ENCODE measurements at places on chromosomes 1 and 21.

DNA sequence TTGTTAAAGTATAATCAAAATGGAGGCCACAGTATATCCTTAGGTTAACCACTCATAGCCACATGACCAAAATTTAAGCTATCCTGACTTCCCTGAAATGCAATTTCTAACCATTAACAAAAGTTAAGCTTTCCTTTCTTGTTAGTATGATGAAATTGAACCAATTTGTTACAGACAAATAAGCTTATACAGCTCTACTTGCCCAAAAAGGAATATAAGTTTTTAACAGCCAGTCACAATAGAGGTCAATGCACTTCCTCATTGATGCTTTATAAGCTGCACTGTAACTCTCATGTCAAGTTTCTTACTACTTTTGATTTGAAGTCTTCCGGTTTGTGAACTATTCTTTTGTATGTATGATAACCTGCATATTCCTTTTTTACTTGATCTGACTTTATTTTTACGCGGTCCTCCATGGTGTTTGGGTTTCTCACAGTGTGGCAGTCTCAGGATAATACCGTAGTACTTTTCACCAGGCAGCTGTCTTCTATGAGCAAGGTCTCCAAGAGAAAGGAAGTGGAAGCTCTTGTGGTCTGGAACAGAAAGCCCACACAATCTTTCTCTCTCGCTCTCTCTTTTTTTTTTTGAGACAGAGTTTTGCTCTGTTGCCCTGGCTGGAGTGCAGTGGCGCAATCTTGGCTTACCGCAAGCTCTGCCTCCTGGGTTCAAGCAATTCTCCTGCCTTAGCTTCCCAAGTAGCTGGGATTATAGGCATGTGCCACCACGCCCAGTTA lies 331.6 kb downstream of the SRGAP2C start:
- DNase-seq, result no peak

- DNase-seq, result no peak
These were observed 317.2 kb upstream of the C1orf87 start for GRCh38 chr1:60390593-60391282.

GRCh38 chr1:204875255-204875654 lies 4.6 kb downstream of the NFASC start:
- no peak for DNase-seq

DNA sequence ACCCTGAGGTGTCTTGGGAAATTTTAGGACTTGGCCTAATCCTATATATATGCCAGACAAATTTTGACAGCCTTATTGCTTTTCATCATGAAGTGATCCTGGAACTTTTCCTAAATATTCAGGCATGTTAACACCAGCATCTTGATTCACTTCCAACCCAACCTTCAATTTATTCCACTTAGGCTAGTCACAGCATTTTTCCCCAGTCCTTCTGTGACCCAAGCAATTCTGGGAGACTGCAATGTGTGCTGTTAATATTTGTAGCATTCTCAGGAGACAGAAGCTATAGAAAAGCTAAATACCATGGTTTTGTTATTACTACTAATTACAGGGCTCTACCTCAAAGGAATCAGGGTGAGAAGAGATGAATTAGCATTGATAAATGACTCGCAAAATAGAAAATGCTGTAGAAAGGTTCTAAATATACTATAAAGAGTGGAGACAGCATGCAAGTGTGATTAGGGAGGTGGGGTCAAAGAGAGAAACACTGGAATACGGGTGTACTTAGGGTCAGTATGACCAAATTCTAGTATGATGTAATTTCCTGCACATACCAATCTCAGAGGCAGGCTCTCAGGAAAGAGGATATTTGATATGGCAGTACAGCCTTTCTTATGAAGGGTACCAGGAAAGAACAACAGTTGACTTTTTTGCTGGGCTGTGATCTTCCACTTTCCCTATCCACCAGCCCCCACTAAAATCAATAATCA lies 29.1 kb downstream of the PRRX1 start:
- DNase-seq, result no peak

GRCh38 chr1:202850593-202851362 lies 38.2 kb downstream of the RABIF start:
- no peak for DNase-seq

DNA sequence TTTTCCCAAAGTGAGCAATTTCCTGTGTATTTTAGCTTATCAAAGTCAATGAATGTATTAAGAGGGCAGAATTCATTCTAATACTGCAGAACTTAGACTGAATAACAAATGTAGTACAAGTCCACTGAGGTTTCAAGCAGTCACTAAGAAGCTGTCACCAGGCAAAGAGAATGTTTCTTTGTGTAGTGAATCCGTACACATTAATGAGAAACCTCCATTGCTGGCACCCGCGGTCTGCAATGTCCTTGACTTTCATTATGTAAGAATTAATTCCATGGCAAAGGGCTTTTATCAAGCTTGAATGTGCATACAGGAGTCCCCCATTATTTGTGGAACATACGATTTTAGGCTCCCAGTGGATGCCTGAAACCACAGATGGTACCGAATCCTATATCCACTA lies 719.5 kb upstream of the TMPRSS15 start:
- peak; percentile 50 for DNase-seq

- no peak for DNase-seq
These were observed 570.3 kb downstream of the LRRIQ3 start for GRCh38 chr1:73627723-73628122.

DNA sequence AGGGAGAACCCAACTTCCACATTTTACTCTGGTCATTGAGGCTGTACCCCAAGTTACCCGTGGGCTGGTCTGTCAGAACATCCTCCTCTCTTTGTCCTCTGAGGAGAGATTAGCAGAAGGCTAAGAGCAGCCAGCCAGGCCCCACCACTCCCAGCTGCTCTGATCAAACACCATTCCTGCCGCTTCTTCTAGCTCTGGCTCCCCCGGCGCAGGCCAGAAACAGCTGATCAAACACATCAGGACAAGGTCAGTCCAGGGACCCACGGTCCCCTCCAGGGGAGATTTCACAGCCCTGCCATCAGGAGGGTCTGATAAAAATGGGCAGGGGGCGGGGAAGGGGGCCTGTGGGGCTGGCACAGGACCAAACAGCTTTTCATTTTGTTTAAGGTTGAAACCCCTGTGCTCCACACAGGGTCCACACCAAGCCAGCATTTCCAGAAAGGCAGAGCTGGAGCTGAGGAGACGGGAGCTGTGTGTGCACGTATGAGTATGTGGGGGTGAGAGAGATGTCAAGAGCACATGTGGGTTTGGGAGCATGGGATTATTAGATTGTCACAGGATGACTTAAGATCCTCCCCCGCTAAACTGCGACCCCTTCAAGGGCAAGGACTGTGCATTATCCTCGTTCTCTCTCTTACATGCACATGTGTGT lies 29.9 kb upstream of the EPHA8 start:
- peak; percentile 94 for DNase-seq

DNA sequence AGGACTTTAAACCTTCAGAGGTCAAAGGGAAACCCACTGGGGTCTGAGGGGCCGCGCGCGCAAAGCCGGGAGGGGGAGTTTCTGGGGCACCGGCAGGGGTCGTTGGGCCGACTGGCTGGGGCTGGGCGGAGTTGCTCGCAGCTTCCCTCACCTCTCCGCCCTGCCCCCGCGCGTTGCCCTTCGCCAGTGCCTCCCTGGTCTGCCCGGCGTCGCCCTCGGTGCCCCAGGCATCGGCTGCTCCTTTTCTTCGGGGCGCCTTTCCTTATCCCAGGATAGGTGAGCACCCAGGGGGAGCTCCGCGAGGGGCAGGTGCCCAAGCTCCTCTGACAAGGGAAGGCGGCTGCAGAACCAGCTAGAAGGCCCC lies 390 bp upstream of the NGF start:
- DNase-seq, result no peak

- DNase-seq, result no peak
These were observed 23.8 kb upstream of the CSF1 start for GRCh38 chr1:109886827-109887226.

DNA sequence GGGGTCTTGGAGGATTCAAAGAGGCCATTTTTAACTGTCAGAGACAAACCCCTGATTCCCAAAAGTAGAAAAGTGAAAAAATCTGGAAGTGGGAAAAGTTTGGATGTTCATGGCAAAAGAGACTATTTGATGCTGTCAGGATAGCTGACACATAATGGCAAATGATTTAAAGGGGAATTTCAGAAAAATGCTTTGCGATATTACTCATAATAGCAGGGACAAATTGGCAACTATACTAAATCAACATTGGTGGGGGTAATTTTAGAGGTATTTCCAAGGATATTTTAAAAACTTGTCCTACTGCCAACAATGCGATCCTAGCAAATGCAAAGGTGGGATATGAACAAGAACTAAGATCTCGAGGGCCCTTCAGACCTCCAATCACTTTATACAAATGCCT lies 5.3 kb upstream of the GSTM4 start:
- DNase-seq, result no peak

DNA sequence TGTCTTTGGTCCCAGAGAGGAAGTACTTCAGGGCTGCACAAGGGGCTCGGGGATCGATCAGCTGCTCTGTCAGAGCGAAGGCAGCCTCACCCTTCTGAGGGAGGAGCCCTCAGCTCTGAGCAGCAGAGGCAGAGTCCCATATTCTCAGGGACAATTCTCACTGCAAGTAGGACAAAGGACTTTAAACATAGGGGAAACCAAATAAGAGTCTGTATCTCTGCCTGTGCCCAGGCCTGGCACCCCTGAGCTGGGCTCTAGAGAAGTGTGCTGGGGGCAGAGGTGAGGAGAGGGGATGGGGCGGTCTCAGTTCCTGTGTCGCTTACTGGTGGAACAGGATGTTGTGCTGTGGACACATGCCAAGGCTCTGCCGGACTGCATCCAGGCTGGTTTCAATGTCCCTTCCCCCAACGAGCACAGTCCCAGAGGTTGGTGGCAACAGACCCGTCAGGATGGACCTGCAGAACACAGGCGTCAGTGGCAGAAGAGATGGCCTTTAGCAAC lies 76.6 kb downstream of the ABCA4 start:
- peak; percentile 16 for DNase-seq

DNA sequence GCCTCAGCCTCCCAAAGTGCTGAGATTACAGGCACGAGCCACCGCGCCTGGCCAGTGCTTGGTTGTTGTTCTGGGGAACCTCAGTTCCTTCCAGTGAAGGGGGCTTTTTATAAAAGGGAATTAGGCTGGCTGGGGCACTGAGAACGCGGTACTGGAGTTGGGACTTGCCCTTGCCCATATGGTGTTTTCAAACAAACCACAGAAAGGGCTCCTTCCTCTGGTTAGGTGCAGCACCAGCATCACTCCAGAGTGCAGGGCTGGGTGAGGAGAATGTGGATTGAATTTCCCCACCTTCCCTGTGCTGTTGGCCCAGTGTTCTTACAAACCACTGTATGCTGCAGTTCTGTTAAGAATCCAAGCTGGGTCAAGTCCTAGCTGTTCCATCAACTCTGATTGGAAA lies 5.3 kb downstream of the MAN1C1 start:
- DNase-seq, result no peak

DNA sequence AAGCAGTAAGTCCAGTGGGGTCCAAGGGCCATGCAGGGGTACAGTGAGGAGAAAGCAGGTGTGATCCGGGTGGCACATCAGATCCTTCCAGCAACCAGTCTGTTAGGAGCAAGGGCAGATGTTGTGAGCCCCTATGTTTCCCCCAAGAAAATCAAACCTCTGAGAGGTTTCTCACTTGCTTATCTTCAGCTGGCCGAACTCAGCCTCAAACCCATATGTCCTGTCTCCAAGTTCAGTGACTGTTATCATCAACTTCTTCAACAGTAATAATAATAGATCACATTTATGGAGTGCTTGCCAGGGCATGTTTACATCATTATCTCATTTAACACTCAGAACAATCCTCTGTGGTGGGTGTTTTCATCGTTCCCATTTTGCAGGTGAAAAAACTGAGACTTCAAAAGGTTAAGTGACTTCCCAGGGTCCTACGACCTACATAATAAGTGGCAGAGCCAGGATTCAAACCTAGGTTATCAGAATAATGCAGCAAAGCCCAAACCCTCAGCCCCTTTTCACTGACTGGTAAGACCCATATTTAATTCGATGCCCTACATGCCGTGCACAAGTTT lies 3.3 kb downstream of the CAPN2 start:
- DNase-seq, result no peak

DNA sequence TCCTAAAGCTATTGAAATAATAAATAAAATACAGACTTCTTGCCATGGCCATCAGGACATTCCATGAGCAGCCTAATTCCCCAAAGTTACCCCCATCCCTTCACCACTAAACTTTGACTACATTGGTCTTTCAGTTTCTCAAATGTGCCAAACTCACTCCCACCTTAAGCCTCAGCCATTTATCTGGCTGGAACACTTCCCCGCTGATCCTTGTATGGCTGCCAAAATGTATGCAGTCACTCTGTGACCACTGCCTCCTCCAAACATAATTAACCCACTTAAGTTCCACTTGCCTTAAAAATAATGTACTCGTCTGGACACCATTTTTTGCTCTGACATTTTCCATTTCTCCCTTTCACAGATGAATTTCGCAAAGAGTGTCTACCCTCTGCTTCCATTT lies 407.4 kb downstream of the NTNG1 start:
- peak; percentile 71 for DNase-seq

DNA sequence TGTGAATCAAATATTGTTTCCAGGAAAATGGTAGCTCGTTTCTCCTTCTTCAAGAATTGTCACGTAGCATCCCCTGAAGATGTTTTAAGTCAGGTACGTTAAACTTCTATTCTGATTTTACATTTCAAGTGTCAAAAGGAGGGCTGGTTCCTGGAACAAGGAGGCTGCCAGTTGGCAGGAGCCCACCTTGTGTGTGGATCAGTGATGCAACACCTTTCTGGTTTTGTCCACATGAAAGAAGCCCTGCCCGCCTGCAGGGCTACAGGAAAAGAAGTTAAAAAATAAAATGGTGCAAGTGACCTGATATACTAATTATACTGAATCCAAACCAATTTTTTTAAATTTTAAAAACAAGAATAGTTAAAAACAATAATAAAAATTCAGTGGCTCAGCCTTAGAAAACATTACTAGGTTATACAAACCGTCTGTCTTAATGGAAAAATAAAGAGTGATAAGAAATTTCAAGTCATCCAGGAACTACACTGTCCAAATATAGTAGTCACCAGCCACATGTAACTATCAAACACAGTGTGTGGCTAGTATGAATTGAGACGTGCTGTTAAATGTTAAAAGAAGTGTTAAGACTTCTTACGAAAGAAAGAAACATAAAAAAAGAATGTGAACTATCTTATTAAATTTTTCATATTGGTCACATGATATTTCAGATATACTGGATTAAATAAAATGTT lies 123.1 kb downstream of the APP start:
- no peak for DNase-seq

GRCh38 chr1:239647045-239647444 lies 260.7 kb downstream of the CHRM3 start:
- DNase-seq, result no peak

- no peak for DNase-seq
These were observed 143.8 kb downstream of the TGFB2 start for GRCh38 chr1:218488986-218489385.

DNA sequence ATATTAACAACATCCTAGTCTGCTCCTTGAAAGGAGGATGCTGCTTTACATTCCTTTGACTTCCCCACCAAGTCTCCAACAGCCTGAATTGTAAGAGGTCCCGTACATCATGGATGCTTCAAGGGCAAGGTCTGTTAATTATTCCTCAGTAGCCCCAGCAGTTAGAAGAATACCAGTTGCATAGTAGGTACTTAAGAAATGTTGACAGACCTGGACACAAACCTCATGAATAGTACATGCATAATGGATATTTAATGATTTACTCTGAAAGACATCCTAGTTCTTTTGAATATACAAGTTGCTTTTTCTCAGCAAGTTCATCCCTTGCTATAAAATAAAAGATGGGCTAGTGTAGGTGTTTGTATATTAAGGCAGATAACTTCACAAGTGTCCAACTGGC lies 112.1 kb upstream of the DPYD start:
- DNase-seq, result no peak

GRCh38 chr21:23638131-23638695 lies 1969.1 kb downstream of the MRPL39 start:
- no peak for DNase-seq

All from NCI-H1092 treated with DMSO at 0.1 percent for 48 hours (cell line).